ENCODE measurements at places on chromosomes 16 and 17. TPM values are rescaled to one million over a fixed set of nuclear protein-coding genes. Genes with fewer than 3 reads are reported as not detected.

GRCh38 chr16:66247516-66248481 lies 118.7 kb upstream of the CDH5 start:
- no peak for DNase-seq

GRCh38 chr17:69959283-69959682 lies 115.7 kb upstream of the KCNJ16 start:
- DNase-seq: no peak

- DNase-seq: no peak
These were observed 10.5 kb upstream of the MPO start for GRCh38 chr17:58291246-58291645.

DNA sequence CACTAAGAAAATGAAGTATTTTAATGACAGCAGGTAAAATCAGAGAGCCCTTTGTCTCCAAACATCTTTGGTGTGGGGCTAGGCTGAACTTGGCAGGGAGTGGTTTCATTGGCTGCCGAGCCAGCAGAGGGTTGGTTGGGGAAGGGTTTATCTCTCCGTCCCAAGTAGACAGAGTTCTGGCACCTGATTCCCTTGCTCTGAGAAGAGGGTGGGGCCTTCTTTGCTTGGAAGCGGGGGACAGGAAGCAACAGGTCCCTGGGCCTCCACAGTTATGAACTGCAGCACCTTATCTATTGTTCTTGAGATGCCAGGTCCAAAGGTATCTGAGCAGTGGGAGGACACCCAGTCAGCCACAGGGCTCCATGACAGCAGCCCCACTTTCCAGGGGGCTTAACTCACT lies 12.3 kb upstream of the CDH1 start:
- no peak for DNase-seq

Gene CCDC92B
- not detected for total RNA-seq

DNA sequence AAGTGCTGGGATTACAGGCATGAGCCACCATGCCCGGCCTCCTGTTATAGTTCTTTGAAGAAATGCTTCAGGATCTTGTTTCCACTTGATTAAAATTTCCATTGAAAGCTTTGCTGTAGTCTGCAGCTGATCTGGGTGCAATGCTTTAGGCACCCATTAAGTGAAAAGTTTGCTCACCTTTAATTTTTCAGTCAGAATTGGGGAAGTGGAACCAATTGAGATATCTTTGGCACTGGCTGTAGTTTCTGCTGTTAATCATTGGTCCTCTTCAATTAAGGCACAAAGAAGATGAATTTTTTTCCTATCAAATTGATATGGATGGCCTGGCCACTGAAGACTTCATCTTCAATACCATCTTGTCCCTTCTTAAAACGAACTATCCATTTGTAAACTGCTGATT lies 336.1 kb upstream of the TBX2 start:
- DNase-seq: no peak

Measured in kidney epithelial cell (primary cell).